Thoracic aorta (tissue), 2 donors: ENCODE measurements at places on chromosomes 4 and X. TPM values are rescaled to one million over a fixed set of nuclear protein-coding genes. Genes with fewer than 3 reads are reported as not detected.

Gene NXF2
- not detected for total RNA-seq

Gene MID2
- total RNA-seq: 34.1 TPM

Gene NR3C2
- total RNA-seq: 18.1 TPM

Gene CNGA2
- total RNA-seq: not detected

Gene NEIL3
- not detected for total RNA-seq

Gene ANK2
- total RNA-seq: 81.6 TPM
